Left renal pelvis (tissue), 4 donors: ENCODE measurements at places on chromosomes 3 and 15.

DNA sequence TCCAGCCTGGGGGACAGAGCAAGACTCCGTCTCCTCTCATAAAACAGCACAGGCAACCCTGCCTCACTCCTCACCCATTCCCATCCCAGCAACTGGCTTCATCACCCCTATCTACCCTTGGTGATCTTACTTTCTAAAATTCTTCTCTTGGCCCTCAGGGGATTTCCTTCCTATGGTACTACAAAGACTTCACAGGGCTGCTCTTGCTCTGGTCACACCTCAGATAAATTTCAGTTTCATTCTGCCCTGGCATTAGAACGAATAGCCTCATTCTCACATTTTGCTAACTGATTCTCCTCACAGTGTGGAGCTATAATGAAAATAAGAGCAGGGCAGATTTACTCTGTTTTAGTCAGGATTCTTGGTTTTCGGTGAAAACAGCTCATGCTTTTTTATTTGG, 22.1 kb upstream of the CRBN start:
- DNase-seq = no peak

DNA sequence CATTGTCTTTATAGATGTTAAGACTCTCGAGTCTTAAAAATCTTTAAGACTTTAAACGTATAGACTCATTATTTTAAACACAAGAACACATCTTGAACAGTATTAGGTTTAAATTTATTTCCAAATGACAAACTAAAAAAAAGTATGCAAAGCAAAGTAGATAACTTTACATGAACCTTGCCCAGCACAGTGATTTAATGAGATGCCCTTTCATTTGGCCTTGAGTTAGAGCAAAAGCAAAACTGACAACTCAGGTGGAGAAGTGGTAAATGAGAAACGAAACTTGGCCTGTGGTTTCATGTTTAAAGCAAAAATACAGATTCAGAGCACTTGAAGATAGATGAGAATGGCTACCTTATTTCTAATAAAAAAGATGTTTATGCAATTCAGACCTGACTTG, 8.6 kb downstream of the GPR15 start:
- no peak for DNase-seq

GRCh38 chr15:43085921-43086320, 19.9 kb downstream of the UBR1 start:
- DNase-seq = no peak

- DNase-seq = no peak
Observed at GRCh38 chr15:35184646-35185045, 99.6 kb upstream of the NANOGP8 start.

DNA sequence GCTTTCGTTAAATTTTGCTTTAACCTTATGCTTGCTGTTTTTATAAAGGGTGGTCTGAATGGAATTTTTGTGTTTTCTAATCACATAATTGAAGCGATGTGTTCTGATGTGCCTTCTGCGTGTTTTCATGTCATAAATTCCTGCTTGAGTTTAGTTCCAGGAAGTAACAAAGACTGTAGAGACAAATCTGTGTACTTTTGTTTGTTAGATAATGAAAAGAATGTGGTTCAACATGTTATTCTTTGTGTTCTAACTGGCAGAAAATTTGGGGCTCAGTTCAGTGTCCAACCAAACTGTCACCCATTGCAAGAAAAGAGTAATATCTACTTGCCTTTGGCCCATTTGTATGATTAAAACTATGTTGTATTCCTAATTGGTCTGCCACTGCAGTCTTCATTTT, 324.0 kb downstream of the DIPK2A start:
- no peak for DNase-seq

DNA sequence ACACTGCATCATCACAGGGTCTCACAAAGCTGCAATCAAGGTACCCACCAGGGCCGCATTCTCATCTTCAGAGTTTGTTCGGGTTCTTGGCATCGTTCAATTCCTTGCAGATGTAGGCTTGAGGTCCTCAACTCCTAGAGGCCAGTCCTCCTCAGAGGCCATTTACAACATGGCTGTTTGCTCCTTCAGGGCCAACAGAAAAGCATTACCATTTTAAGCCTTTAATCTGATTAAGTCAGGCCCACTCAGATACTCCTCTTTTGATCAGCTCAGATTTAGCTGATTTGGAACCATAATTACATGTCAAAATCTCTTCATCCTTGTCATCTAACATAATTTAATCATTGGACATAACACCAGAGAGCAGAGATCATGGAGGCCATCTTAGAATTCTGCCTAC, 55.4 kb downstream of the BFSP2 start:
- DNase-seq = no peak

- DNase-seq = no peak
Observed at GRCh38 chr3:56747150-56747549, 54.6 kb downstream of the ARHGEF3 start.

GRCh38 chr3:147195887-147196286, 210.5 kb downstream of the ZIC4 start:
- DNase-seq = no peak

DNA sequence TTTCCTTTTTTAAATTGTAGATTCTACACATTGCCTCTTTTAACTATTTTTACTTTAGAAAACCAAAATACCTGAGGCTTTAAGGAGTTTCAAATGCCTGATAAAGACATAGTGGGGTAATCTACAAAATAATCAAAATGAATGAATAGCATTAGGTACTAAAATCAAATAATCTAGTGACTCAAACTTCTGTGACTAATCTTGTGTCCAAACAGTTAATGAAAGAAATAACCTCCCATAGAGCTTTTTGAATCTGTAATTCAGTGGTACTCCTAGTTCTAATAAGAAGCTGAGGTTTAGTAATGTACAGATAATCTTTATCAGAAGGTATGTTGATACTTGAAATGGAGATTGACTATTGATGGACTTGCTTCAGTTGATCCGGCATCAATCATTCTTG, 53.0 kb downstream of the DTWD1 start:
- no peak for DNase-seq

GRCh38 chr3:123637131-123637530, 52.3 kb upstream of the HACD2 start:
- DNase-seq = no peak

DNA sequence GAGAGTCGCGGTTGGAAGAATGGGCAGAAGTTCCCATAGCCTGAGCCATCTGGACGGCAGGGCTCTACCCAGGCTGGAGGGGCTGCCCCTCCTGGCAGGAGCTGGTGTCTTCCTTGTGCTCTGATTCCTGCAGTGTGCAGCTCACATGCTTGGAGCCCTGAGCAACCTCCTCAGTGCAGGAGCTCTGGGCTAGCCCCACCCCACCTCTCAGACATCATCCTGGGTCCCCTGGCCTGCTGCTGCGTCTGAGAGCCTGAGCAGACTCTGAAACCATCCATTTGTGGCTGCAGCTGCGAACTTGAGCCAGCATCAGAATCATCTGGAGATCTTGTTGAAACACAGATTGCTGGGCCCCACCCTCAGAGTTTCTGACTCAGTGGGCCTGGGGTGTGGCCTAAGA, 42.8 kb downstream of the POMGNT2 start:
- no peak for DNase-seq

- DNase-seq = no peak
Observed at GRCh38 chr15:56491110-56491722, 26.3 kb upstream of the MNS1 start.

GRCh38 chr3:42398080-42398479, 12.3 kb downstream of the LYZL4 start:
- no peak for DNase-seq

DNA sequence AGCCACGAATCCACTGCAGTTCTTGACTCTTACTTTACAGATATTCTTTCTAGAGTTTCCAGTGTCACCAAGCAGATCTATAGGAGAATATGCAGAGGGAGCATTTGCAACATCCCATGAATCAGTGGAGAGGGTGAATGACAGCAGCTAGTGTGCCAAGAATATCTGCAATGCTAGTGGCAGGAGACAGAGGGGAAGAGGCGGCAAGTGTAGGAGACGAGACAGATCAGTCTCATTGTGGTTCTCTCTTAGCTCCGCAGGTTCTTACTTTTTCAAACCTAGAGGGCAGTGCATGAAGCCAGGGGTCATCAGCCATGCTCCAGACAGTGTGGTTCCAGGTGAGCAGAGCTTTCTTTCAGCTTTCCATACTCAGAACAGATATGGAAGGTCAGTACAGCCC, 744 bp downstream of the ZNF619 start:
- DNase-seq = no peak

GRCh38 chr3:53242642-53243041, 13.2 kb downstream of the TKT start:
- DNase-seq = no peak

GRCh38 chr15:76991741-76992645, 2.9 kb upstream of the PSTPIP1 start:
- no peak for DNase-seq

DNA sequence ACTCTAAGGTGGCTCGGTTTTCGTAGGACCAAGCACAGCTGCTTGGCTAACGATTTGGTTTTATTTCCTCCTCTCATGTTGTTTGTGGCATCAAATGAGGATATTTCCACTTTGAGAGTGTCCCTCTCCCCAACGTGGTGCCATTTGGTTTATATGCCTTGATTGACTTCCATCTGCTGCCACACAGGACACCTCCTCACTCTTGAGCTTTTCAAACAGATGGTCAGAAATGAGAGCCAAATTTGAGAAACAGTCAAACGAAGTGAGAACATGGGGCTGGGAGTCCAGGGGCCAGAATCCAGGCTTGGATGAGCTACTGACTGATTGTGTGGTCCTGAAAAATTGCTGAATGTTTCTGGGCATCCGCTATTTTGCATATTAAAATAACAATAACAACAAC, 43.5 kb downstream of the CEMIP start:
- no peak for DNase-seq

GRCh38 chr3:113167825-113168801, 43.2 kb upstream of the BOC start:
- DNase-seq = no peak

DNA sequence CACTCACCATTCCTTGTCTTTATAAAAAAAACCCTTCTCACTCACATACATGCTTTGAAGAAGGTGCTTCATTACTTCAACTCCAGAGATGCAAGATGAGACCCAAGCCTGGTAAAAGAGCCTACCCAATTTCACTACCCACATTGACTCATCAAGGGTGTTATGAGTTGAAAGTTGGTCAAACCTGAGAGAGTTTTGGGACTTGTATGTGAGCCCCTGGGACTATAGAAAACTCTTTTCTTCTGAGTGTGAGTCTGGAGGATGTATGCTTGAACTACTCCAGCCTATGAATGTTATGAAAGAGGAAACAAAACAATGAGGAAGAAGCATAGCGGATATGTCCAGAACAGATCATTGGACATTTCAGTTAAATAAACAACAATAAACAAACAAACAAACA, 106.5 kb upstream of the SATB1 start:
- no peak for DNase-seq

DNA sequence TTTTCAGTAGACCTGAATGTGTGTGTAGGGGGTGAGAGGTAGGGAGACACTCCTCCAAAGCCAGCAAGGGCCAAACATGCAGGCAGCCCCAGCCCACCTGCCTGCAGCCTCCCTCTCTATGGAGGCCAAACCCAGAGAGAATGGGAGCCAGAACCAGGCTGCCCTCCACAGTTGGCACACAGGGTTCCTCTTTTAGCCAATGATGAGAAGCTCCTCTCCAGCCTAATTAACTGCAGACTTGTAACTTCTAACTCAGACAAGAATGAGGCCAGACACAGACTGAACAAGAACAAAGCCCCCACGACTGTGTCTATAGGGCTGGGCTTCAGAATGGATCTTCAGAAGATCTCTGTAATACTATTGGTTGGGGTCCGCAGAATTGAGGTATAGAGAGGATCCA, 12.3 kb upstream of the TLE3 start:
- no peak for DNase-seq

DNA sequence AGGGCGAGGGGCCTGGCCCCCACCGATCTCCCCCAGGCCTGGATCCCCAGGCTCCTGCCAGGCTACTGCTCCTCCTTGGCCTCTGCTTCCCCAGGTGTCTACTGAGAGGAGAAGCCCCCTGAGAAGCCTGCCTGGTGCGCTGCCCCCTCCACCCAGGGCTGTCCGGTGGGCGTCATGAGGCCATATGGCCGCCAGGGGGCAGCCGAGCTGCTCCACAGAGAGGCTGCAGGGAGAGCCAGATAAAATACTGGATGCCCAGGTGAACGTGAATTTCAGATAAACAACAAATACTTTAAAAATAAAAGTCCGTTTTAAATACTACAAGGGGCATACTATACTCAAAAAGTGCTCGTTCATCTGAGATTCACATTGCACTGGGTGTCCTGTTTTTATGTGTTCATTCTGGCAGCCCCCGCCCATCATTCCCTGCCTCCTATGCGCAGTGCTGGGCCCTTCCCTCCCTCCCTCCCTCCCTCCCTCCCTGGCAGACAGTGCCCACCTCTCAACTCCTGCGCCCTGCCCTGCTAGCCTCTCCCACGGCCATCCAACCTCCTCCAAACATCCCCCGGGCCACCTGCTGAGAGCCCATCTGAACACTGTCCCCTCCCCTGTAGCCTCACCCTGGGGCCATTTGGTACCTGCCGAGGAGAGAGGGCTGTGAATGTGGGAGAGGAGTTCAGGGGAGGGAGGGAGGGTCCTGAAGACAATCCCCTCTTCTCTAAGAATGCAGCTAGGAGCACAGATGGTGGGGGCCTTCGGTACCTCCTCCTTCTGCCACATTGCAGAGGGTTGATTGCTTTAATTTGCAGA, 29.6 kb downstream of the PSTPIP1 start:
- DNase-seq = no peak

DNA sequence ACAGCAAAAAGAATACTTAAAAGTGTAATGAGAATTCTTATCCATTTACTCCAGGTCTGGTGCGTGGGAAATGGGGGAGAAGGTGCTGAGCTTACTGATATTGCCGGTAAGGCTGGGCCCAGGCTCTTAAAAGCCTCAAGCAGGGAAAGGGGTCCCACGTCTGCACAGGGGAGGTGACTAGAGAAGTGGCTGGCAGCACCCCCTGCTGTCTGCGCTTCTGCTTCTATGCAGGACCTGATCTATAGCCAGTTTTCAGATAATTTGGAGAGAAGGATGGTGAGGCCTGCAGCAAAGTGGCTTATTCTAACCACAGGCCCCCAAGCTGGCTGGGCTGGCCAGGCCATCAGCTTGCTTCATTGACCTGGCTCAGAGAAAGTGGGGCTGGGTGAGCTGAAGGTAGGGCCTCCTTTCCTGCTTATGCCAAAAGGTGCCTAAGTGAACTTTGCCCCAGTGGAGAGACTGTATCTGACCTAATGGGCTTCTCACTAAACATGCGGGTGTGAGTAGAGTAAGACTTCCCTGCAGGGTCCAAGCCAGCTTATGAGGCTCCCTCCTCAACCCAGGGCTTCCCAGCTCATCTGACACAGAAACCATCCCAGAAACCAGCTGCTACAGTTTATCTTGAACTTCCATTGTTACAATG, 30.9 kb upstream of the ATP1B3 start:
- DNase-seq = no peak

GRCh38 chr3:156795890-156796481, 30.2 kb upstream of the LEKR1 start:
- no peak for DNase-seq

DNA sequence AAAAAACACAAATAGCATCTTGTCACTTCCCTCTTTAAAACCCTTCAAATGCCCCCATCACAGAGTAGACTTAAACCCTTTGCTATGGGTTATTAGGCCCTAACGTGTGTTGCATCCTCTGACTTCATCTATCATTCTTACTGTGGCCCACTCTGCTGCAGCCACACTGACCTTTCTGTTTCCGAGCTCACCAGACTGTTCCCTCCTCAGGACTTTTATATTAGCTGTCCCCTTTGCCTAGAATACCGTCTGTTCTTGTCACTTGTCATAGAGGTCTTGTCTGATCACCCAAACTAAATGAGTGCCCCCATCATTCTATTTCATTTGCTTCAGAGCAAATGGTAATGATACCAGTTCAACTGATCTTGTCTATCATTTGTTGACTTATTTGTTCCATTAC, 877 bp upstream of the FEM1B start:
- DNase-seq = no peak
